Hair follicular keratinocyte (primary cell): ENCODE measurements at places on chromosomes 6 and 20. TPM values are rescaled to one million over a fixed set of nuclear protein-coding genes. Genes with fewer than 3 reads are reported as not detected.

The SLC32A1 gene
- not detected in 2 replicates for total RNA-seq

The GUCA1A gene
- total RNA-seq: 0.11 and 0.16 TPM in 2 replicates

The TINAG gene
- total RNA-seq: not detected in 2 replicates

The DPPA5 gene
- total RNA-seq: not detected in 2 replicates

The SLC4A11 gene
- total RNA-seq: 3.6 and 6.8 TPM in 2 replicates

The SYNDIG1 gene
- 0.27 and 5.9 TPM in 2 replicates for total RNA-seq

The WFDC12 gene
- total RNA-seq: 0.70 TPM in 1 of 2 replicates, not detected in the other

The MYCT1 gene
- total RNA-seq: not detected in 2 replicates

The IDH3B gene
- total RNA-seq: 98.9 and 142 TPM in 2 replicates

The ARG1 gene
- not detected in 2 replicates for total RNA-seq

The MOCS1 gene
- total RNA-seq: 6.2 and 7.4 TPM in 2 replicates

The GRM1 gene
- not detected in 2 replicates for total RNA-seq

The TLDC2 gene
- not detected in 2 replicates for total RNA-seq

The SRMS gene
- 0.39 TPM in 1 of 2 replicates, not detected in the other for total RNA-seq

The COL10A1 gene
- 0.08 and 48.8 TPM in 2 replicates for total RNA-seq

The CALHM6 gene
- 0.39 and 2.5 TPM in 2 replicates for total RNA-seq

The SAPCD1 gene
- total RNA-seq: 0.70 and 1.5 TPM in 2 replicates

The PHACTR3 gene
- 0.38 and 0.70 TPM in 2 replicates for total RNA-seq

The TAF4 gene
- 4.1 and 5.4 TPM in 2 replicates for total RNA-seq

The LY6G6C gene
- total RNA-seq: 0.15 TPM in 1 of 2 replicates, not detected in the other

The ZKSCAN3 gene
- total RNA-seq: 1.1 and 2.7 TPM in 2 replicates

The RNF39 gene
- total RNA-seq: 2.9 and 7.2 TPM in 2 replicates

The XKR7 gene
- total RNA-seq: not detected in 2 replicates

The CTCFL gene
- not detected in 2 replicates for total RNA-seq

The NOTCH4 gene
- total RNA-seq: 0.08 and 0.61 TPM in 2 replicates

The CD24 gene
- total RNA-seq: 175 and 345 TPM in 2 replicates

The AGPAT4 gene
- total RNA-seq: 2.7 and 5.5 TPM in 2 replicates

The TRIM38 gene
- total RNA-seq: 2.5 and 3.0 TPM in 2 replicates

The GTF3C6 gene
- 41.4 and 60.2 TPM in 2 replicates for total RNA-seq

The KHDRBS2 gene
- not detected in 2 replicates for total RNA-seq

The TPX2 gene
- 36.5 and 95.4 TPM in 2 replicates for total RNA-seq

The HCRTR2 gene
- total RNA-seq: not detected in 2 replicates

The VNN1 gene
- total RNA-seq: 0.46 and 0.70 TPM in 2 replicates

The CLDN20 gene
- total RNA-seq: not detected in 2 replicates
